ENCODE measurements at places on chromosomes 5 and 9.

GRCh38 chr5:3661755-3662296 lies 66.2 kb downstream of the IRX1 start:
- DNase-seq = no peak

DNA sequence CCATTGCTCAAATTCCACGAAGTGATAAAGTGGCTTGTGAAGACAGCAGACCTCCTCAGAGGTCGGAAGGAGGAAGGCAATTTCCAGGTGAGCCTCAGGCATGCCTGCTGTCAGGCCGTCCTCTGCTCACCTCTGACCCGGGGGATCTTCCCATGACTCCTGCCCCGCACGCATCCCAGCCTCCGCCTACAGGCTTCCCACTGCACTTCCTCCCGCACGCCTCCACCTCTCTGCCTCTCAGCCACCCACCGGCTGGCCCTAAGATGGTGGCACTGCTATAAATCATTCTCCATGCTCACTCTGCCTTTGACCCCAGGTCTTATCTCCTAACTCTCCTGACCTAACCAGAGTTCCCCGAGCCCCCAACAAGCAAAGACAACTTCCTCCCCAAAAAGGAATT lies 49.4 kb upstream of the DNAH5 start:
- DNase-seq = no peak

DNA sequence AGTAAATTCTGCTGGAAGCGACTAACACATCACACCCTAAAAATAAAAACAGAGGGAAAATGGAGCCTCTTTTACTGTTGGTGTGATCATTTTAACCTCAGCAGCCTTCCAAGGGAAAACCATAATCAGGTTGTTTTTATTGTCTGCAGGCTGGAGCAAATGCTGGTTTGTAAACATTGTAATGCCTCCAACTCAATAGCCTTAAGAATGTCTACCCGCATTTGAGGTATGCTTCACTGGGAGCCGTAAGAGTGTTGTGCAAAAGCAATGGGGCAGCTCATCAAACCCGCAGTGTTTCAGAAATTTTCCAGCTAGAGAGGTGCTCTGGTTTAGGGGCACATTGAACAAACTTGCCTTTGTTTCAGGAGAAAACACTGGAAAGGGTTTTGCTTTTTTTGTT lies 17.0 kb downstream of the NIM1K start:
- DNase-seq = no peak

GRCh38 chr9:69324549-69325401 lies at the start of gene ENTREP1:
ENTREP1 (plus strand) TSS chr9:69325215; CDS start chr9:69325310, 95 bp downstream.
- DNase-seq = no peak

DNA sequence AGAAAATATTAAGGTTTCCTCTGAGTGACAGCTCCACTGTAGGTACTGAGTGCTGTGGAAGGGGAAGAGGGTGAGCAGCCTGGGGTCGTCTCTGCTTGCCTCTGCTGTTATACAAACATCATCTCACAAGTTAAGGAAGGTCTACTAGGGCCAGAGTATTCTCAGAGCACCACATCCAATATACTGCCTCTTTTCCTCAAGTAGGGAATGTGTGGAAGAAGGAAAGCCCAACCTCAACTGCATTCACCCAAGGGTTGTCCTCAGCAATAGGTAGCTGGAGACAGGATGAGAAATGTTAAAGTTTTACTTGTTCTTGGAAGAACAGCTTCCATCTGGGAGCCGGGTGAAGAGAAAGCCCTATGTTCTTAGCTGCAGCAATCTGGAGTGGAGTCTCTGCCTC lies 1062.3 kb upstream of the CDH10 start:
- DNase-seq = no peak

GRCh38 chr9:131633491-131634031 lies 88.2 kb downstream of the PRRT1B start:
- DNase-seq = no peak

DNA sequence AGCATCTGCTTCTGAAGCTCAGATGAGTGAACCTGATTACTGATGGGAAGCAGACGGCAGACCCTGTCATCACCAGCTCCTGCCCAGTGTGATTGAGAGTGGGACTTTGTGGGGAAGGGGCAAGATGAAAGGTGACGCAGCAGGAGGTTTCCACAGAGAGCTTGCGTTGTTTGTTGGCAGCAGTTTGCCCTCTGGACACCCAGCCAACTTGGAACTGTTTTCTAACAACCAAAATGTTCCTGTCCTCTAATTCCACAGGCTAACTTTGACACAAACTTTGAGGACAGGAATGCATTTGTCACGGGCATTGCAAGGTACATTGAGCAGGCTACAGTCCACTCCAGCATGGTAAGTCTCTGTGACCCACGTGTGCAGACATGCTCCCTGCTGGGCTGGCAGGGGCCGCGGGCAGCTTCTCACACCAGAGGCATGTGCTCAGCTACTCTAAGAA lies 20.9 kb downstream of the CYFIP2 start:
- DNase-seq = no peak

DNA sequence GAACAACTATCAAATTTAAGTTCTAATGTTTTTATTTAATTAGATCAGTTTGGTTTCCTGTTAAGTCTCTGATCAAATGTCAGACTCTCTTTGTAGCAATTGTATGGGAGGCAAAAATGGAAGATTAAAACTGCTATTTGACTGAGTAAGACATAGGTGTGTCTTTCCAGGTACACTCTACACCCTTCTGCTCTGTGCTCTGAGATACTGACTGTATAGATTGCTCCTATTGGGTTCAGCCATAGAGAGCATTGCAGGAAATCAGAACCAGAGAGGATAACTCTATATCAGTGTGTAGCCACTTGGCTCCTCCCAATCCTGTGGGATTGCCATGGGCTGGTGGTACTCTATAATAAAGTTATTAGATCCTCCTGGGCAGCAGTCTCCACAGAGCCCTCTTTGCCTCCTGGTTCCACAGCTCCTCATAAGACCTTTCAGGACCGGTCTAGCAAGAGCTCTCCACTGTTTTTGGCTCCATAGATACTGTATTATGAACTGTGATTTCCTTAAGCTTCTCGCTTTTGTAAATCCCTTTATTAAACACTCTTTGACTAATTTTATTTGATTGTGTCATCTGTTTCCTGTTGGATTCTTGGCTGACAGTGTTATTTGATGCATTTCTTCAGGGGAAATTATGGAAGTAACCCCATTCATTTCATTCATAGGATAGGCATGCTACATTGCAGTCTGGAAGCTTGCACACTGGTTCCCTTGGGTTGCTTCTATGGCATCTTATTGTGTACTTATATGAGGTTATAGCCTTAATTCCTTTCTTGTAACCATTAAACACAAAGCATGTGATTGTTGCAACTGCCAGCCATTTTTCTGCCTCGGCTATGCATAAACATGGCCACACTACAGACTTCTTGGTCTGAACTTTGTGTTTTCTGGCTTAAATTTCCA lies 115.6 kb downstream of the VCAN start:
- no peak for DNase-seq

GRCh38 chr9:116061546-116062205 lies 91.9 kb upstream of the PAPPA start:
- DNase-seq = no peak

DNA sequence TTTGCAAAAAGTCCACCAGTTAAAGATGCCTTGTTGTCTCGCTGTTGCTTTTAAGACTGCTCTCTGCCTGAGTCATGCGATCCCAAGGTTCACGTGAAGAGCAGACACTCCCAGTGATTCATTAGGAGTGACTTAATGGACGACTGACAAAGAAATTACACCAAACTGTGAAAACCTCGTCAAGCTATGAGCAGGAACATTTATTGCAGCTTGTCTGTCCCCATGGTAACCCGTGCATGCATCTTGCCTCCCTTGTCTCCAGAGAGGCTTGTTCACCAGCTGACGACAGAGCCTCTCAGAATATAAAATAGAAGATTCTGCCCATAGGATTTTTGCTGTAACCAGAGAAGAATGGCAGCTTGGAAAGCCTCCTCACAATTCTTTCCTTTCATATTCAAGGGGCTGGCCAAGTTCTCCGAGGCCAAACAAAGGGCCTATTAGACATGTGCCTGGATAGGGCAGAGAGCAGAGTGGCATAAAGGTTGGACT lies 352.7 kb downstream of the SPOCK1 start:
- no peak for DNase-seq

DNA sequence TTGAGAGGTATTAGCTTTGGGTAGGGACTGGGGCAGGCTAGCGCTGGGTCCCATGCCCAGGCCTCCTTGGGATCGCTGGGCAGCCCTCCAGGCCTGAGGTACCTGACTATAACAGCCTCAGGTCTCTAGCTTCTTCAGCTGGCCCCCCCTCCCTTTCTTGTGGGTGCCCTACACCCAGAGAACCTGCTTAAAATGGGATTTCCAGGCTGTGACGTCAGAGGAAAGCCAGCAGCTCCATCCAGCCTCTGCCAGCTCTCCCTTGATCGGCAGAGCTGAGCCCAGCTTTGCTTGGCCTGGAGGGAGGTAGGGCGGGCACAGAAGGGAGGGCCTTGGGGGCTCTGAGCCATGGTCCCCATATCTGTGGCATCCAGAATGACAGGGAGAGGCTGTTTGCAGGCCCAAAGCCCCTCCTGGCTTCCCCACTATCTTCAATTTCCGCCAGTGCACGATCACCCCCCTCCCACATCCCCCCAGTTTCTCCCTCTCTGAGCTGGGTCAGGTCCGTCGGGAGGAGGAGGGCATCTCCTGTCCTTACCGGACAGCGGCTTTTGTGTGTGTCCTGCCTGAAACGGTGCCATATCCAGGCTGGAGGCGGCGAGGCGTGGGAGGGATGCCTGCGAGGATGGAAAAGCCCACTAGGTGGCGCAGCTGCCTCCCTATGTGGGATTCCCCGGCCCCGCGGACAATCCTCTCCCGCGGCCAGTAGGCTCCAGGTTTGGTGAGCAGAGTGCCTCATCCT lies 10.8 kb downstream of the REEP2 start:
- DNase-seq = peak; percentile 53

GRCh38 chr5:129125819-129126218 lies 31.3 kb downstream of the ISOC1 start:
- no peak for DNase-seq

GRCh38 chr5:141560725-141561483 lies 57.9 kb downstream of the DIAPH1 start:
- DNase-seq = no peak

DNA sequence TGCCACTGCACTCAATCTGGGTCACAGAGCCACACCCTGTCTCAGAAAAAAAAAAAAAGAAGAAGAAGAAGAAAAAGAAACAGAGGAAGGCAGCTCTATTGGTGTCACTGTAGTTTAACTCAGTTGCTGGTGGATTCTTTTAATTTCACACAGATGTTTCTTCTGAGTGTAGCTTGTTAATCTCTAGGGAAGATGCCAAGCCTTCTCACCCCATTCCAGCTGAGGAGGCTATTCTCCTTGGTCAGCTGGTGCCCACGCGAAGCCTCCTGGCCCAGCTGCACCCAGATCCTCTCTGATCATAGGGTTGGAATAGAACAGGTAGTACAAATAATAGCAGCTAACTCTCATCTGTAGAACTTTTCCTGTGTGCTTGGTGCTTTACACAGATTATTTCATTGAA lies 113.8 kb upstream of the SPRY4 start:
- no peak for DNase-seq

- no peak for DNase-seq
Observed at GRCh38 chr9:109775516-109775915, 4.5 kb upstream of the PALM2AKAP2 start.

GRCh38 chr5:143319437-143320227 lies 83.9 kb downstream of the NR3C1 start:
- DNase-seq = no peak

- DNase-seq = no peak
Observed at GRCh38 chr5:133995341-133995740, 9.4 kb downstream of the VDAC1 start.

DNA sequence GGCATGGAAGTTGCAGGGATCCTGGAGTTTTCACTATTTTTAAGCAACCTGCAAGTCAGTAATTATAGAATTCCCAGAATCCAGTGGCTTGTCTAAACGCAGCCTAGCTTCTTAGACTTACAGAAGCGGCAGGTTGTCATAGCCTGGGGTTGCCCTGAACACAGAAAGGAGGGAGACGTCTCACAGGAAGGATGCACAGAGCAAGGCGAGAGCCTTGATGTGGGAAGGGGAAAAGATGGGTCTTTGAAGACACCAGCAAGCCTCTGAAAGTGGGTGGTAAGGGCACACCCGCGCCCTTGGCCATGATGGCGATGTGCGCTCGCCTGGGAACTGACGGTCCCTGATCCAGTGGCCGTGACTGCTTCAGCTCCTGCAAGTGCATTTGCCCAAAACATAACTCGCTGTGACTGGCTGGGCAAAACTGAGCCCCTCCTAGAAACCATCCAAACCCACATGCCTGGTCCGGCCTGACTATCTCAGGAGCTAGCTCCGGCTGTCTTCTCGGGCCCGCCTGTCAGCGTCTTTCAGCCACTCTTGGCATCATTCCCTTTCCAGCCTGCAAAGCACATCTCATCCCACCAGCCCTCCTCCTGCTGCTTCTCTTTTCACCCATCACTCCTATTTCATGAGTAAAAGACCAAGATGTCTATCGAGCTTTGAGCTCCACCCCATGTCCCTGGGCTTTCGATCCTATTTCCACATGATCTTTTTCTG lies 17.1 kb downstream of the FBP1 start:
- no peak for DNase-seq

DNA sequence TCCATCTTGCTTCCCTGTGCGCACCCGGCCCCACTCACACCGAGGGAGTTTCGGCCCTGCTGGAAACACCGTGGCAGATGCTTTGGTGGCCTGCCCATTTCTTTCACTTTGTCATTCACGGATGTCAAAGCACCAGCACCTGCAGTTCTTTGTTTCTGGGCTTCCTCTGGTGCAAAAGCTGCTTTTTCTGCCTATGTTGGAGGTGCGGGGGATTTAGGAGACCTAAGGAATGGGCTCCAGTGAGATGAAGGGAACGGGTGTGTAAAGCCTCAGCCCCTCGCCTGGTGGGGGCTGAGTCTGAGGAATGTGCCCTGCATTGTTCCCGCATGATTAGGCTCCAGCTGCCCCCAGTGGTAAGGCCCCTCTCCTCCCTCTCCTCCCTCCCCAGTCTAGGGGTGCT lies 62.3 kb downstream of the THBS4 start:
- DNase-seq = no peak

GRCh38 chr5:91189480-91190313 lies 193.4 kb downstream of the ARRDC3 start:
- no peak for DNase-seq

- no peak for DNase-seq
Observed at GRCh38 chr5:55572020-55572419, 37.3 kb upstream of the PLPP1 start.

- DNase-seq = no peak
Observed at GRCh38 chr9:134690946-134691694, 49.5 kb downstream of the COL5A1 start.
